ENCODE measurements at places on chromosomes 2 and 18.

GRCh38 chr18:22547807-22548561 lies 130.3 kb upstream of the CTAGE1 start:
- no peak for DNase-seq

- DNase-seq = no peak
These were observed 436.6 kb upstream of the NRP2 start for GRCh38 chr2:205245652-205246051.

GRCh38 chr18:79528316-79528695 lies 132.6 kb downstream of the NFATC1 start:
- DNase-seq = no peak

GRCh38 chr2:109448946-109449788 lies 164.6 kb downstream of the SEPTIN10 start:
- no peak for DNase-seq

DNA sequence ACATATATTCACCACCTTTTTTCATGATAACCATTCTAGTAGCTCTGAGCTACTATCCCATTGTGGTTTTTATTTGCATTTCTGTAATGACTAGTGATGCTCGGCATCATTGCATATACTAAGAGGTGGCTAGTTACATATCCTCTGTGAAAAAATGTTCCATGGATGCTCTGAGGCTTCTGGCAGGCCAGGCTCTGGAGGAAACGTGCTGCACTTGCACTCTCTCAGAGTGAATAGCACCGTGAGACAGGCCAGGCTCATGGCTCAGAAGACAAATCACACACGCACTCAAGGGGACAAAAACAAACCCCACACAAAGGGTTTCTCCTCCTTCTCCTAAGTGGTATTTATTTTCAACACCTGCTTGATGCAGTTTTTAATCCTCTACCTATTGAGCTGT lies 1085.3 kb upstream of the CNTNAP5 start:
- DNase-seq = no peak

DNA sequence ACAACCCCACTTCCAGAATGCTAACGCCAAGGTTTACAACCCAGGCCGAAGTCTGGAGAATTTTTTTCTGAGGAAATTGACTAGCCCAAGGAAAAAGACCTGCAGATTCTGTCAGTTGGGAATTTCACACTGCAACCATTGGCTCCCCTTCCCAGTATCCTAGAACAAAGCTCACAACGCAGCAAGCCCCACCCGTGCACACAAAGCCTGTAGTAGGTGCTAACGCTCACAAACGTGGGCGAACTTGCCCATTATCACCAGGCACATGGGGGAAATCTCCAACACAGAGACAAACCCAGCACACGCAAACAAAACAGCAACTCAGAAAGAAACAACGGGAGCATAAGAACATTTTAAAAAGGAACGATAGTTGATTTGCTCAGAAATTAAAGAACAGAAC lies 265.1 kb downstream of the EIPR1 start:
- DNase-seq = no peak

DNA sequence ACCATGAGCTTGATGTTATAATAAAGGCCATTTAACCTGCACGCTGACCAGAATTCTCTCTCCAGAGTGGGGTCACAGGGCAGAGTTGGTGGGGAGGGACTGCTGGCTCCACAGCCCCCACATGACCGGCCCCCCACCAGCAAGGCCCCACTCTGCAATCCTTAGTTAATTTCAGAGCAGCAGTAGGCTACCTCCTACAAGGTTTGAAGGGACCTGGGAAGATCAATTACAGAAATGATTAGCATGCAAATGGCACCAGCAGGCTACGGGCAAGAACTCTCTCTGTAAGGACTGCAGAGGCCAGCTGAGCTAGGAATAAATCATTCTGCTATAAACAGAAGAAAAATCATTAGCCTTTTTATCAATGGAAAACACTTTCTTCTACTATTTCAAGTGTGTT lies 135.3 kb downstream of the C1D start:
- no peak for DNase-seq

DNA sequence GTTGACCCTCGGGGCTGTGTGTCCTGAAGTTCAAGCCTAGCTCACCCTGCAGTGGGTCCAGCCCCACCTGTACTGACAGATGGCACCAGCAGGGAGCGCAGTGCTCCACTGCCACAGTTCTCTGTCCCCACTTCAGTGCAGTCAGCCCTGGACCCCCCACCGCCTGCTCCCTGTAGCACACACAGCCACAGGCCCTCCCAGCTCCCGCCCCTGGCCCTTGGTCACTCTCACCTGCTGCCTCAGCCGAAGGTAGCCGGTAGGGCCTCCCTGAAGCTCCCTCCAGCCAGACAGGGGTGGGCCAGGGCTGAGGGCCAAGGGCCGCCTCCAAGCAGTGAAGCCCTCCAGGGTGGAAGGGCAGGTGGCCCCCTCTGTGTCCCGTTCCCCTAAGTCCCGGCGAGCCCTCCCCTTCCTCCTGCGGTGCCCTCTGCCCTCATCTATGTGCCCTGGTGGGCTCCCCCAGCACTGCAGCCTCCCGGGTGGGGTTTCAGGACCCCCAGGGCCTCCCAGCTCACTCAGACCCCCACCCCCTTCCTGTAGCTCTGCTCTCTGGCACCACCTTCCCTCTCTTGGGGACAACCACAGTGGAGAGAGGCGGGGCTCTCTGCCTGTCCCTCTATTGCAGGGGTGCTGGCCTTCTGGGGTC lies 10.8 kb upstream of the ALPP start:
- DNase-seq = no peak

DNA sequence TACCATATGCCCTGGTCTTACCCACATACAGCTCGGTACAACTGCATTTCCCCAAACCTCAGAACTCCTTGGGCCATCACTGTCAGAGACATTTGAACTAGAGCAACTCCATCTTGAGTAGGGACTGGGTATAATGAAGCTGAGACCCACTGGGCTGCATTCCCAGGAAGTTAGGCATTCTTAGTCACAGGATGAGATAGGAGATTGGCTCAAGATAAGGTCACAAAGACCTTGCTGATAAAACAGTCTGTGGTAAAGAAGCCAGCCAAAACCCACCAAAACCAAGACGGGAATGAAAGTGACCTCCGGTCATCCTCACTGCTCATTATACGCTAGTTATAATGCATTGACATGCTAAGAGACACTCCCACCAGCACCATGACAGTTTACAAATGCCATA lies 131.3 kb downstream of the PIK3C3 start:
- no peak for DNase-seq

DNA sequence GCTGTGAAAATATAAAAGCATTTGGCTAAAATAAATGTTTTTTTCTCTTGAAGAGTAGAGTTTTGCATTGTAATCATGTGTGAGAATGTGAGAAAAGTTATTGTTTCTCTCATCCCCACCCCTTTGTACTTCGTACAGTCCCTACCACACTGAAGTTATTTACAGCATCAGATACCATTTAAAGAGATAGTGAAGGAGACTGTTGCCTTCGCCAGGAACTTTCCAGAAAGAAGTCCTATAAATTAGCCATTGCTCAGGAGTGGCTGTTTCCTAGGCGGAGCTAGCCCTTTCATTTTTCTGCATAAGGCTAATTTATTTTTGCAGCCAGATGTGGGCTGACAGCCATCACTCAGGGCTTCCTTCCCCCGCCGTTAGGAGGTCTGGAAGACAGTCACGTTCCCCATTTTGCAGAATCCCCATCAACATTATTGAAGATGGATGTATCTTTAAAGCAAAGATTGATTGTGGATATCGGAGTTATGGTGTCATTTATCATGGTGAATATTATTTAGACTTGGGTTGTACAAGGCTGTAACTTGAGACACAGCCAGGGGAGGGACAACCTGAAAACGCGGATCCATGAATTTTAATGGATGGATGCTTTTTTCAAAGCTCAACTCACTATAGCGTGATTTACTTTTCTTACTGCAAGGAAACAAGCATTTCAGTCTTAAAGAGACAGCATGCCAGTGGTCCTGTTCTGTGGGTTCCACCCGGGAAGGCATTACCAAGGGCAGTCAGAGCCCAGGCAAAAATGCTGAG lies 17.1 kb downstream of the TSHZ1 start:
- DNase-seq = no peak

DNA sequence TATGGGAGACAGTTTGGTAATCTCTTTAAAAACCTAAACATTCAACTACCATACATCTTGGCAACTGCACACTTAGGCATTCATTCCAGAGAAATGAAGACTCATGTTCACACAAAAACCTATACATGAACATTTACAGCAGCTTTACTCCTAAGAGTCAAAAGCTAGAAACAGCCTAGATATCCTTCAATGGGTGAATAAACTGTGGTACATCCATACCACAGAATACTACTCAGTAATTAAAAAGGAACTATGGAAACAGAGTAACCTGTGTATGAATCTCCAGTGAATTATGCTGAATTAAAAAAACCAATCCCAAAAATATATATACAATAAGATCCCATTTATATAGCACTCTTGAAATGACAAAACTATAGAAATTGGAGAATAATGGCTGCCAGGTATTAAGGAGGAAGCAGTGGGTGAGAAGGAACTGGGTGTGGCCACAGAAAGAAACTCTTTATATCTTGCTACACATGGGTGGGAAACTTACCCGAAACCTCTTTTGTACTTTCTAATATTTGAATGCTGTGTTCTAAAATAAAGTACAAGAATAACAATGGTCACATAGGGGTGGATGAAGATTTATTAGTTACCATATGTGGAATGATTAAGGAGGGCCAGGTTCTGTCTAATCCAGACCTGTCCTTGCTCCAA lies 13.7 kb downstream of the SESTD1 start:
- DNase-seq = no peak

Measured in activated CD8-positive, alpha-beta memory T cell treated with anti-CD3 and anti-CD28 coated beads for 4 hours (primary cell).